Stimulated activated CD4-positive, alpha-beta T cell treated with anti-CD3 and anti-CD28 coated beads, Interleukin-1b, Interleukin-23, amount 100 ng/mL, for 48 hours (primary cell): ENCODE measurements at places on chromosomes 16 and 17.

GRCh38 chr16:28607116-28607623, 2.7 kb downstream of the SULT1A1 start:
- DNase-seq = no peak

DNA sequence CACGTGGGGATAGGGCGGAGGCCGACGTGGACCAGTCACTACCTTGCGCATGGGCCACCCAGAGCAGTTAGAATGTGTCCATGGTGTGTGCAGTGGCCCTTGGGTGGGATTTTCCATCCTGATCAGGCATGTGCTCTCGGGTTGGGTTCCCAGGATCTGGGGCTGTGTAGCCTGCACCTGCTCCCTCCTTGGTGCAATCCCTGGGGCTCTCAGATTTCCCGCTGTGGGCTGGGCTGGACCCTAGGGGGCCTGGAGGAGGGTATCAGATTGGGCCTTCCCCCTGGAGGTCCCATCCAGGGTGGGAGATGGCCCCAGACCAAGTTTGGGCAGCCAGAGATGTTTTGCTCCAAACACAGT, 1.3 kb downstream of the SMTNL2 start:
- DNase-seq = no peak

DNA sequence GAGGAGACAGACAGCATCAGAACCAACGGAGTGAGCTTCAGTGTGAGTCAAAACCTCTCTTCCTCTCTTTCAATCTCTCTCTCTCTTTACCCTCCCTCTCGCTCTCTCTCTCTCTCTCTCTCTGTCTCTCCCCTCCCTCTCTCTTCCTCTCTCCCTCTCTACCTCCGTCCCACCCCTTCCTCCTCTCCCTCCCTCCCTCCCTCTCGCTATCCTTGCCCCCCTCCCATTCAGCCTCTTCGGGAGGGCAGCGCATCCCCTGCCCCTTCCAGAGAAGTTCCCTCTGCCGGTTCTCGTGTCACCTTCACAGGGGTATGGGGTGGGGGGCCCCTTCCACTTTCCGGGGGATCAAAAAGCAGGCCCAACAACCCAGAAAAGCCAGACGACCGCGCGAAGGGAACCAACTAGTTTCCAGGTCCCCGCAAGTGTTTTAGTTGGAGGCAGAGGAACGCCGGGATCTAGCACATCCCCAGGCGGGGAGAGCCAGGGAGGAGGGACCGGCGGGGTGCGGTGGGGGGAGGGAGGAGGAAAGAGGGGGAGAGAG, 28.9 kb upstream of the RBFOX1 start:
- no peak for DNase-seq

DNA sequence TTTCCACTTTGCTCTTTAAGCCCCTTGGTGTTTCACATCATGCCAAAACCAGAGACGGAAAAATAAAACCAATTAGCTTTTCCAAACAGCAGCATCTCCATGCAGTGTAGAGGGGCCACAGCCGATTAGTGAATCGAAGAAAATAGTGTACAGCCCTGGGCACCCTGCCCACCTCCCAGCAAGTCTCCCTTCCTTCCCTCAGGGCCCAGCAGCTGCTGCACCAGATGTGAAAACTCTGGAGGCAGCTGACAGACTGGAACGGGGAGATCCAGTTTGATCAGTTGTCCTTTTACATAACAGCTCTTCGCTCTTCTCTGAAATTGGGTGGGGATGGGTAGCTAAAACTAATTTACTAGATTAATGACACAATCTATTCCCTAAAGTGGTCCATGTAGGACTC, 19.3 kb downstream of the TMEM11 start:
- DNase-seq = no peak

DNA sequence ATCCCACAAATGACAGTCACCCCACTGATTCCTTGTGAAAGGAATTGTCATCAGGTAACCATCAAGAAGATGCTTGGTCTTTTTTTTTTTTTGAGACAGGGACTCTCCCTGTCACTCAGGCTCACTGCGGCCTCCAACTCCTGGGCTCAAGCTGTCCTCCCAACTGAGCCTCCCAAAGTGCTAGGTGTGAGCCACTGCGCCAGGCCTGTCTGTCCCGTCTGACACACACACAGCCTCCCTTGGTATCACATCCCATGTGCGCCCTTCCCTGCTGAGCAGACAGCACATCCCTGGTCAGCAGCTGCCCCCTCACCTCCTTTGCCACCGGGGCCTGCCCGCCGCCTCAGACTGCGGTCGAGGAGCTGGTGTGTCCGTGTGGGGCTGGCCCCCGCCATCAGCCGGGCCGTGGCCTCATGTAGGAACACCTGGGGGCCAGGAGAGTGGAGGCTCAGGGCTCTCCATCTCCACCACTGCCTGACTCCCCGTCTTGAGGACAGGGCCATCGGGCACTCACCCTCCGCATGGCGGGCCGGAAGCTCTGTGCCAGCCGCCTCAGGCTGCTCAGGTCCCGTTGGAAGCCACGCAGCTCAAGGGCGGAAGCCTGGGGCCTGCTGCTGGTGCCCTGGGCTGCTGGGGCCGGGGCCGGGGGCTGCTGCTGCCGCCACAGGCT, 23.6 kb downstream of the SREBF1 start:
- no peak for DNase-seq

DNA sequence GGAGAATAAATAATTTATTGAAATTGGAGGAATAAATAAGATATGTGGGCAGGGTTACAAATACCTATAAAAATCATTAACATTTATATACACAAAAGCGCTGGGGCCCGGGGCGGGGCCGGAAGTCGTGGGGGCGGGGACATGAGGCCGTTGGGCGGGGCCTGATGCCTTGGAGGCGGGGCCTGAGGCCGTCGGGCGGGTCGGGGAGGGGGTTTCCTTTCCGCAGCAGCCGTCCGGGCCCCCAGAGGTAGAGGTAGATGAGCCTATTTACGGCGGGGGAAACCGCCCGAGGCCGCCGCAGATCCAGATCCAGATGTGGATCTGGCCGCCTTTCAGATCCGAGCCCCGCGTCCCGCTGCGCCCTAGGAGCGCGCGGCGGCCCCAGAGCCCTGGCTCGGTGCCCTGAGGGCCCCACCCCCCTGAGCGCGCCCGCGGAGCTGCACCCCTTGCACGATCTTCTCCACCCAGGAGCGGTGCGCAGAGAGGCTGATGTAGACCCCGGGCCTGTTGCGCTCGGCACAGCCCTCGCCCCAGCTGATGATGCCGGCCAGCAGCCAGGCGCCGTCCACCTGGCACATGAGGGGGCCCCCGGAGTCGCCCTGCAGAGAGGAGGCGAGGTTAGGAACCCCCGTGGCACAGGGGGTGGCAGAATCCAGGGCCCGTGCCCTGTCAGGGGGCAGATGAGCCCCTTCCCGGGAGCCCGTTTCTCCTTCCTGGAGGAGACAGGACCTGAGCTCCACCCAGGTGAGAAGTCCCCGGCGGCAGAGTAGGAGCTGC, 5.1 kb downstream of the PRSS22 start:
- no peak for DNase-seq

GRCh38 chr17:82201498-82201910, 11.1 kb downstream of the CCDC57 start:
- no peak for DNase-seq

DNA sequence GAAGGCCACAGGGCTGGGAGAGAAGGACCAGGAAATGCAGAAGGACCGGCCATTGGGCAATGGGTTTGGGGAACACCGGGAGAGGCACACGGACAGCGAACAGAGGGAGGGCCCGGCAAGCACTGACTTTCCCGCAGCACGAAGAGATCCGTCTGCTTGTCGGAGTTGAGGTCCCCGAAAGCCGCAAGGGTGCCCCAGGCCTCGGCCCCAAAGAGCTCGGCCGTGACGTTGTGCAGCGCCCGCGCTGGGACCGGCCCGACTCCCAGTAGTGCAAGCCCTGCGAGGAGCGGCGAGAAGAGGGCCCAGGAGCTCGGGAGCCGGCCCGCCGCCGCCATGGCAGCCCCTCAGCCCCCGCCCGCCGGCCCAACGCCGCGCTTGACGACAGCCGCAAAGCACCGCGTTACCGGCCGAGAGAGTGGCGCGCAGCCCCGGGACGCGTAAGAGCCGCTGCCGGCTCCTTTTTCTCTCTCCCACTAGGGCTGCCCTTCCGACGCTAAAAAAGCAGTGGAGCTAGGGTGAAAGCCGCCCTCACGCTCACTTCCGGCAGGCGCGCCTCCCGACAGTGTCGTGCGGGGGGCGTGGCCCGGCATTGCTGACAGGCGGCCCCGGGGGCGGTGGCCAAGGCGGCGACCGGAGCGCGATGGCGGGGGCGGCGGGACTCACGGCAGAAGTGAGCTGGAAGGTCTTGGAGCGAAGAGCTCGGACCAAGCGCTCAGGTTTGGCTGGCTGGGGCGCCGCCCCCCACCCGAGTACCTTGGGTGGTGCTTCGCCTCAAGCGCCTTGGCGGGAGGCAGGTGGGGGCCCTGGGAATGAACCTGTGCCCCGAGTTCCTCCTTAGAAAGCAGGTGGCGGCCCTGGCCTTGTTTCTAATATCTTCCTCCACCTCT, at the start of the genes ITFG1 and PHKB:
Gene ITFG1 (minus strand): TSS at position 353 of the 887 bp plus-strand sequence. CDS start 18 bp downstream, at position 335.
Gene PHKB (plus strand): TSS at position 621 of the 887 bp plus-strand sequence. CDS start 20 bp downstream, at position 641.
- peak; percentile 93 for DNase-seq

GRCh38 chr16:3023415-3023668, 400 bp downstream of the HCFC1R1 start:
- peak; percentile 37 for DNase-seq

DNA sequence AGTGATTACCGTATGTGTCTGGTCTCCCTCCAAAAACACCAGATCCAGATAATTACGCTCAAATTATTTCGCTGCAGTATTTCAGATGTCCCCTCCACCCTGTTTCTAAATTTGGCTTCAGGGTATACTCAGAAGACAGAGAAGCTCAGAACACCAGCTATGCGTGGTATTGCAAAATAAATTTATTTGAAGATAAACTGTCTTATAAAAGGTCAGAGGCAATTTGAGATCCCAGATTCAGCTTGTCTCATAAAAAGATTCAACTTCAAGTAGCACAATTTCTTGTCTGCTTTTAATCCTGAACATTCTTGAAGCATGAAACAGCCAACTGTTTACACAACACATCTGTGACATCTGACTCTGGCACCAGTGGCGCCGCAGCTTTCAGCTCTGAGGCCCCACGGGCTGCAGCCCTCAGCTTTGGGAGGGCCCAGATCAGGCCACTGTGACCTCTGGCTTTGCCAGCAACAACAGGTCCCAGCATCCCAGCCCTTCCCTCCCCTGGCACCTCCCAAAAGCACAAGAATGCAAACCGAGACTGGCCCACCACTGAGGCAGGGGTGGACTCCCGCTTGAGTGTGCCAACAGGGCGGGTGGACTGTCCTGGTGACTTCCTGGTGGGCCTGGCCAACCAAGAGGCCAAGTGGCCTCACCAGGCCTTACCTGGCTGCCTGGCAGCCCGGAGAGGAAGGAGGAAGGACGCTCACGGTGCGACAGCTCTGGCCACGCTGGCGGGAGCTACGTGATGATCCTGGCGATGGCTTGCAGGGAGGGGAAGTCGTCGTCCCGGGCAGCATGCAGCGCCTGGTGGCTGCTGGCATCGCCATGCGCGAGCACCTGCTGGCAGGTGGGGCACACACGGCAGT, 8.0 kb downstream of the SYNGR3 start:
- no peak for DNase-seq

GRCh38 chr17:65799454-65799853, 238.0 kb upstream of the AXIN2 start:
- DNase-seq = peak; percentile 19

GRCh38 chr17:20214794-20215193, 205.6 kb downstream of the SPECC1 start:
- DNase-seq = no peak

DNA sequence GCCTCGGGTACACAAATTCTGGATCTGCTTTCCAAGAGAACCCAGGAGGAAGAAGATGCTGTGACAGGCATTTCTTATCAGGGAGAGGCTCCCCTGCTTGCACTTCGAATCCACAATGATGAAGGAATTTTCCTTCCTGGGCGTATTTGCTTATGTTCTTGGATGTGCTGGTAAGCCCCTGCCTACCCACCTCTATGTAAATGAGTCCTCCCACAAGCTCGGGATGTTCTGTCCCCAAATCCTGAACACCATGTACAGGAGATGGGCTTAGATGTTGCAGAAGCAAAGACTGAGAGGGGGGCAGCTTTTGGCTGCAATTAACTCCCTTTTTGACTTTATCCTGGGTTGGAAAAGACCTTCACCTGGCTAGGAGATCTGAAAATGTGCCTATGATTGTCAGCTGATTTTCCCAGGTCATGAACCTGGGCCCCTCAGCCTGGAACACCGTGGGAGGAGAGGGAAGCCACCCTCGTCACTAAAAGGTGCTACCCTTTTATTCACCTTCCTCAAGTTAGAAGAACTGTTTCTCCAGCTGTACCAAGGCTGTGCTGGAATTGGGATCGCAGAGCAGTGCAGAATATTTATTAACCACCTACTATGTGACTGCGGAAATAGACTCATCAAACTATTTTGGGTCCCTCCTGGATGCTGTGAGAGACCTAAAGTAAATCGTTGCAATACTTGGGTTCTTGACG, 150.1 kb downstream of the RBFOX1 start:
- no peak for DNase-seq

DNA sequence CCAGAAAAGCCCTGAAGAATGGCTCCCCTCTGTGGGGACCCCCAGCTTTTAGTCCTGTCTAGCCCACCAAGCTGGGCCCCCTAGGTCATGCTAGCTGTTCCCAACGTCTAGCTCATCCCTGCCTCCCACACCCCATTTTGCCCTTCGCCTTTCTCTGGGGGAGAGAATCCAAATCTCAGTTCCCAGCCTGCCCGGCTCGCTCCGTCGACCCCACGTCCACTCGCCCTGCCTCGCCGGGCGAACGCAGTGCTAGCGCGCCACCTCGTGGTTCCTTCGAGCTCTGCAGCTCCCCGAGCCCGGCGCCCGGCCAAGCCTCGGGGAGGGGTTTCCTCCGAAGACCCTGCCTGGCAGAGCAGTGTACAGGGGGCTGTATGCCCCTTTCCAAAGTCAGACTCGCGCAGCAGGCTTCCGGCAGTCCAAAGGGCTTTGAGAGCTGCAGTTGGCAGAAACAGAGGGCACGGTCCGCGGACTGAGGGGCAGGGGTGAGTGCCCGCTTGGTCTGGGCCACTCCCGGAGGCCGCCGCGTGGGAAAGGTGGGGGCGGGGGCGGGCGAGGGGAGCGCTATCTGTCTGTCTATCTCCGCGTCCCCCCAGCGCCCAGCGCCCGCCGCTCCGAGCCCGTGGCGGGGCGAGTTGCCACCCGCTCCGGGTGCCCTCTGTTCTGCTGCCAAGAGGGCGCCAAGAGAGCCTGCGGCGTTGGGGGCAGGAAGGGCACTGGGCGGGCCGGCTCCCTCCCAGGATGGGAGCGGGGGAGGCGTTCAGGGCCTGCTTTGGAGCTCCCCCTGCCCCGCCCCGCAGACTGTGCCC, 1.7 kb upstream of the DLX3 start:
- DNase-seq = peak; percentile 58

- DNase-seq = no peak
Measured at GRCh38 chr16:19722269-19722952, 4.3 kb downstream of the IQCK start.

- DNase-seq = no peak
Measured at GRCh38 chr17:1930337-1930645, 94.8 kb downstream of the RTN4RL1 start.

GRCh38 chr17:29624586-29624985, 1.9 kb upstream of the CORO6 start:
- peak; percentile 28 for DNase-seq

DNA sequence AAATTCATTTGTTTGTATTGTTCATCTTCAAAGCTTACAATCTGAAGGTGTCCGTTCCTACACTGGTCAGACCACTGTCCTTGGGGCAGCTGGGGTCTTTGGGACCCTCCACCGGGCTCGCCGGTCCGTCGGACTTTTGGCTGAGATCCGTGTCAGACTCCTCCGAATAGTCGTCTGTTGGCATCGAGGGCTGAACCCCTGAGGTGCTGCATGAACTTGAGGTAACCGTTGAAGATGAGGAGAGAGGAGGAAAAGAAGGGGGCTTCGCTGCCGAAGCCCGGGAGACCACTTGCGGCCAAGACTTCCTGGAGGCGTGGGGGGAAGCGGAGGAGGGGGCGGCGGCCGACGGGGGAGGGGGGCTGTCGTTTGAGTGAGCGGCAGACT, 260.8 kb downstream of the ZFHX3 start:
- no peak for DNase-seq

GRCh38 chr16:87740441-87740840, 25.3 kb downstream of the KLHDC4 start:
- no peak for DNase-seq
